ENCODE measurements at places on chromosomes 7 and 10.

- DNase-seq: no peak
These were observed 43.1 kb downstream of the MAGI2 start for GRCh38 chr7:79410345-79410744.

- no peak for DNase-seq
These were observed 27.4 kb upstream of the LOXL4 start for GRCh38 chr10:98295401-98295811.

DNA sequence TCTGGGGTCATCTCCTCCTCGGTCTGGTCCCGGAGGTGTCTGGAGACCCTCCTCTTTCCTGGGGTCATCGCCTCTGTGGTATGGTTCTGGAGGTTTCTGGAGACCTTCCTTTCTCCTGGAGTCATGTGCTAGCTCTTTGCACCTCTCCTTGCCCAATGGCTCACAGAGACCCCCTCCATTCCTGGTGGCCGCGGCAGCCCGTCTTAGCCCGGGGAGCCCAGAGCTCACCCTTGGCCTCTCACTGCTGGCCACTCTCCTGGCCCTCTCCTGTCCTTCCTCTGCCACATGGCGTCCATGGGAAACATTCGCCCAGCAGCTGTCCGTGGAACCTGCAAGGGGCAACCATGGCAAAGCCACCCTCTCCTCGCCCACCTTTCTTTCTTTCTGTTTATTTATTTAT is 20.2 kb upstream of the FOXL3 start:
- no peak for DNase-seq

DNA sequence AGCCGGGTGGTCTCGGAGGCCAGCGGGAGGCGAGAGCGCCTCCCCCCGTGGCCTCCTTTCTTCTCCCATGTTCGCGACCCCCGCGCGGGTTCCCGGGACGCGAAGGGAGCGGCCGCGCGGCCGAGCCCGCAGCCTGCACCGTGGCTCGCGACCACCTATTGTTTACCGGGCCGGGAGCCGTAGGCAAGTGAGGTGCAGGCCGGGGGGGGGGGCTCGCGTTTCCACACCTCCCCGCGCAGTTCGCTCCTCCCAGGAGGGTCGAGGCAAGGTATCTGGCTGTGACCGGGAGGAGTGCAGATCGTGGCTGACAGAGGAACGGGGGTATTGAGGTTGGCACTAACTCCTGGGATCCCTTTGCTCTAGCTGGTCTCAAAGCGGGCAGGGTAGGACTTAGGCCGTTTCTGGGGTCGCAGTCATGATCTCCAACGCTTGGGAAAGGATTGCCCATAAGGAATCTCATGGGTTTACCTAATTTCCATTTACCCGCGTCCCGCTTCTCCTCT is 734 bp downstream of the PTPN12 start:
- peak; percentile 49 for DNase-seq

DNA sequence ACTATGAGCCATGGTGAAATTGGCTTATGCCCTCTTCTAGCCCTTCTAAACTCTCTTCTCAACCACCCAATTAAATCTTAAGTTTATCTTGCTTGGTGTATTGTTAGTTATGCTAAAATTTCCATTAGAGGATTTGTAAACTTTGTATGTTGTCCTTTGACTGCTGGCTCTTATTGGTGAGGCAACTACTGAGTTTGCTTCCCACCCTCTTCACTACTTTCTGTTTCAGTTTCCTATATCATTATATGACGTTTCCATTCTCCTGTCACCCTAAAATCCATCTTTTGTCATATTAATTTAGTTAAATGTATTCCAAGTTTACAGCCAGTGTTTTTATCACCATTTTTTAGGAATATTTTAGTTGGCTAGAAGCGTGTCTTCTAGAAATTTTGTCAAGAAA is 80.9 kb upstream of the VWC2 start:
- no peak for DNase-seq

DNA sequence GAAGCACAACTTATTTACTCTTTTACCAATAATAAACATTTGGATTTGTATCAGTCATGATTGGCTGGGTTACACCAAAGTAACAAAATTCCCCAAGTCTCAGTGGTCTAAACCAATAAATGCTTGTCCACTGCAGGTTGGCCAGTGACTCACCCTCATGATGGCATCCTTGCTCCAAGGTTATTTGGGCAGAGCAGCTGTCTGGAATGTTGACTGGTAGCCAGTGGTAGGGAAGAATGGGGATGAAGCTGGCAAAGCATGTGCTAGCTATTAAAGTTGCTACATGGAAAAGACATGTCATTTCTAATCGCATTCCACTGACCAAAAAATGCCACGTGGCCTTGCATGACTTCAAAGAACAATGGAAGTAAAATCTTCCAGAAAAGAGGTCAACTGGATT is 1168.7 kb upstream of the CELF2 start:
- DNase-seq: no peak

GRCh38 chr10:50497758-50498157 is 126.0 kb downstream of the SGMS1 start:
- no peak for DNase-seq

- DNase-seq: no peak
These were observed 85.5 kb downstream of the KIAA1549 start for GRCh38 chr7:138895679-138896078.

GRCh38 chr7:105205592-105206237 is 183.0 kb downstream of the SRPK2 start:
- no peak for DNase-seq

GRCh38 chr7:92748495-92748894 is 87.9 kb downstream of the CDK6 start:
- no peak for DNase-seq

GRCh38 chr7:13091974-13092707 is 404.7 kb downstream of the ARL4A start:
- DNase-seq: no peak

GRCh38 chr10:101133489-101134298 is 2.6 kb downstream of the TLX1 start:
- DNase-seq: no peak

- no peak for DNase-seq
These were observed 409.6 kb downstream of the GPAM start for GRCh38 chr10:111773950-111774349.

GRCh38 chr7:105122619-105123018 is 108.6 kb downstream of the KMT2E start:
- DNase-seq: no peak

DNA sequence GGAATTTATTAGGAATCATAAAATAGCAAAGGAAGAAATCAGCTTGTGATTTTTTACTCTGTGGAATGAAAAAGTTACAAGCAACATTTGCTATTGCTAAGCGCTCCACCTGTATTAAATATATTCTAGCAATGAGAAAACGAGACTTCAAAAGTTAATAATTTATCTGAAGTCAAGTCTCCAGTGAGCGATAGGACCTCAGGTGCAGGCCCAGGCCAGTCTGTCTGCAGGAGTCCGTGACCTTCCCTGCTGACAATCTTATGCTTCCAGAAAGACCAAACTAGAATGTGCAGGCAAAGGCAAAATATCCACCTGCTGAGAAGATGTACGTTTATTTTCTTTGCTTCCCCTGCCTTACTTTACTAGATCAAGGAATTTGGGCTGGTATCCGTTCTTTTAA is 22.7 kb downstream of the MRC1 start:
- DNase-seq: no peak

- DNase-seq: no peak
These were observed 1.8 kb upstream of the GAD2 start for GRCh38 chr10:26214551-26215395.

DNA sequence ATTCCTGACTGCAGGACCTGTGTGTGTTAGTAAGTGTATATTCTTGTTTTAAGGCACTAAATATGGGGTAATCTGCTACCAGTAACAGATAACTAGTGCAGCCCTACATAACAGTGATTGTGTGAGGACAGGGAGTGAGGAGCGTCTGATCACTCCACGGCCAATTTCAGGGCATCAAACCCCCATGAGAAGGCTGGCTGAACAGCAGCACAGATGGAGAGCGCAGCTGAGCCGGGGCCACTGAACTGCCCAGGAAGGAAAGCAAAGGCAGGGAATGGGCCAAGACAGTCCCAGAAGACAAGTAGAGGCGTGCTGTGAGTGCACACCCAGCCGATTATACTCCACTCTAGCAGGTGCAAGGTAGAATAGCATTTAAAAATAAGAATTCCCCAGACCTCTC is 157.1 kb upstream of the CHST15 start:
- DNase-seq: no peak

- DNase-seq: no peak
These were observed 33.3 kb upstream of the PPIF start for GRCh38 chr10:79313911-79314439.

GRCh38 chr7:121885166-121885920 is 12.4 kb downstream of the PTPRZ1 start:
- DNase-seq: no peak

- DNase-seq: no peak
These were observed 43.8 kb downstream of the ADAMTS14 start for GRCh38 chr10:70715853-70716795.

GRCh38 chr10:17816199-17816598 is 7.1 kb downstream of the MRC1 start:
- no peak for DNase-seq

DNA sequence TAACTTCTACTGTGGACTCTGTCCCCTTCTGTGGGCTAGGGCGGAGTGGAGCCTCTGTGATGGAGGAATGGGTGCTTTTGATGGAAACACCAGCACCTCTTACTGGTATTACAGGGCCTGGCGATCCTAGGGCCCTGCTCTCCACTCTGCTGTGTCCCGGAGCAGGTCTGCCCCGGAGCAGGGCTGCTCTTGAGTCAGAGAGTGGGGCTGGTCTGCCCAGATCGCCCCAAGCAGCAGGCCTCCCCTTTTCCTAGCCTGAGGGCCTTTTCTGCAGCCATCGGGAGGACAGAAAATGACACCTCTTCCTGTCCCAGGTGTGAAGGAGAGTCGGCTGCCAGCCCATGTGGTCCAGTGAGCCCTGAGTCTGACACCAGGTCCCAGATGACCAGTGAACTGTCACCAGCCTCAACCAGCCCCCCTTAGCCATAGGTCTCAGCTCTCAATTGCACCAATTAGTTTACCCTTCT is 1.4 kb downstream of the ZNF282 start:
- no peak for DNase-seq

- DNase-seq: no peak
These were observed 817.1 kb downstream of the TYW1 start for GRCh38 chr7:67813621-67814292.

DNA sequence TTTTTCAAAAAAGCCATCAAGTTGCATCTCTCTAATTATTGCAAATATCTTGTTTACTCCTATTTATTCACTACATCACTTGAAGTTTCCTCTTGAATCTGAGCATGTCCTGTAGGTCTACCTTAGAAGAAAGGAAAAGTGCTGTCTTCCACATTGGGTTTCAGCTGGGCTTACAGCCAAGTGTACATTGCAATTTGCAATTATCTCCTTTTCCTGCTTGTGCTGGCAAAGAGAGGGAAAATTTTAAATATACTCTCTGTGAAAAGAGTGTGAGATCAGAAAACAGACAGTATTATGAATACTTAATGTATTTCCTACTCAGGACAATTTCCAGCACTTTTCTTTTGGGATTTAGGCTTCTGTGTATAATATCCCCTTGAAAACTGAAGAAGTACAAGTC is 839.7 kb downstream of the CNTNAP2 start:
- no peak for DNase-seq

- DNase-seq: no peak
These were observed 89.9 kb downstream of the REEP3 start for GRCh38 chr10:63611078-63611477.

DNA sequence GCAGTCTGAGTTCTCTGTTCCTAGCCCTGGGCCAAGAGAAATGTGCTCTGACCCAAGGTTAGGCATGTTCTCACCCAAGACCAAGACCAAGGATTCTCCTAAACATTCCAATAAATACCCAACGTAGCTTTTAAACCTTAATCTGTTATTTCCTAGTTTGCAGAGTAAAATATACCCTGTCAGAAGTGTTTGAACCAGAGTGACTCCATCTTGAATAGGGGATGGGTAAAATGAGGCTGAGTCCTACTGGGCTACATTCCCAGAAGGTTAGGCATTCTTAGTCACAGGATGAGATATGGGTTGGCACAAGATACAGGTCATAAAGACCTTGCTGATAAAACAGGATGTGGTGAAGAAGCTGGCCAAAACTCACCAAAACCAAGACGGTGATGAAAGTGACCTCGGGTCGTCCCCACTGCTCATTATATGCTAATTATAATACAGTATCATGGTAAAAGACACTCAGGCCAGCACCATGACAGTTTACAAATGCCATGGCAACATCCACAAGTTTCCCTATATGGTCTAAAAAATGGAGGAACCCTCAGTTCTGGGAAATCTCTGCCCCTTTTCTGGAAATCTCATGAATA is 27.7 kb downstream of the PLXNA4 start:
- no peak for DNase-seq

DNA sequence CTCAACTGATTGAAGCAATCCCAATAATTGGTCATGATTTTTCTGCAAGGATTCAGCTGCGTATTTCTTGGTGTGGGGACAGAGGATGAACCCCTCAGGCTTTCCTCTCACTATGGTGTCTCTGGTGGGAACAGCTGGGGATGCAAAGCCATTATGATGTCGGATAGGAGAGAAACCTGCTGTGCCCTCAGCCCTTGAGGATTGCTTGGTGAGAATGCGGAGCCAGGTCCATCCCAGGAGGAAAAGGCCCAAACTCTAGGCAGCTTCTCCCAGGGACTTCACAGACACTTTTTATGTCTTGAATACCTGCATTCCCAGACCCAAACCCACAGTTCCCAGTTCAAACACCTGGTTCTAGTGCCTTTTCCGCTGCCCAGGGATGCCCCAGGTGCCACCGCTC is 302.0 kb downstream of the WDR37 start:
- DNase-seq: no peak

GRCh38 chr10:48429309-48429708 is 122.8 kb downstream of the MAPK8 start:
- no peak for DNase-seq

GRCh38 chr7:71694665-71695064 is 562.7 kb downstream of the GALNT17 start:
- DNase-seq: no peak

DNA sequence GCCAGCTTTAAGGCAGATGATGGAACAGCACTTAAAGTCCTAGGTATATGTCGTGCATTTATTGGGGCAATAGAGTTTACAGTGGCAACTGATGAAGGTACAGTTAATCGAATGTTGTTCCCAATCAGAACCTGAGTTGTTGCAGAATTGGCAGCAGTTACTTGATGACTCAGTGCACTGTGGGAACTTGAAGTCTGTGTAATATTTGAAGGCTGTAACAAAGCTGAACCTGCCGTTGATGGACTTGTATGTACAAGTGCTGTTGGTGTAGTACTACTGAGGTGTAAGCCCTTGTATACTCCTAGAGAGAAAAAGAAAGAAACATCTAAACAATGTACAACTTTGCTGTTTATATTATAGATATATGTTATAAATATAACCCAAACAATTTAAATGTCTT is 75.3 kb downstream of the EPC1 start:
- DNase-seq: no peak

GRCh38 chr10:68957284-68957615 is 1.3 kb downstream of the DDX21 start:
- no peak for DNase-seq

- no peak for DNase-seq
These were observed 141.2 kb upstream of the ZNF716 start for GRCh38 chr7:57308631-57309408.

GRCh38 chr7:96481796-96482195 is 159.9 kb upstream of the SLC25A13 start:
- DNase-seq: no peak

DNA sequence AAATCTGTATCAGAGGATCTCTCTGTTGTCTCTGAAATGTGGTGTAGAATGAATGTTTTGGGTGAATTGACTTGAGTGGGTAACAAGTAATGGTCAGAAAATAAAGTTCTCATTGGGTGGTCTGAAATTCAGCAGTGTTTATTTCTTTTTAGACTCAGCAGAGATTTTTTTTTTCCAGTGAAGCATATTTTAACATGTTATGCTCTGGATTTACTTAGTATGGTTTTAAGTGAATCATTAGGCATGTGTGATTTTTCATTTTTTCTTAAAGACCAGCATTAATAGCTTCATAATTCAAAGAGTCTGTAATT is 63.5 kb downstream of the REEP3 start:
- no peak for DNase-seq
